ENCODE measurements at places on chromosomes 3 and 15.

- DNase-seq, result peak; percentile 81
These were observed 14.9 kb downstream of the ACOX2 start for GRCh38 chr3:58521917-58522631.

- no peak for DNase-seq
These were observed 19.8 kb downstream of the ST3GAL6 start for GRCh38 chr3:98782824-98783500.

GRCh38 chr15:65885668-65886218 lies 16.5 kb downstream of the RAB11A start:
- DNase-seq, result no peak

DNA sequence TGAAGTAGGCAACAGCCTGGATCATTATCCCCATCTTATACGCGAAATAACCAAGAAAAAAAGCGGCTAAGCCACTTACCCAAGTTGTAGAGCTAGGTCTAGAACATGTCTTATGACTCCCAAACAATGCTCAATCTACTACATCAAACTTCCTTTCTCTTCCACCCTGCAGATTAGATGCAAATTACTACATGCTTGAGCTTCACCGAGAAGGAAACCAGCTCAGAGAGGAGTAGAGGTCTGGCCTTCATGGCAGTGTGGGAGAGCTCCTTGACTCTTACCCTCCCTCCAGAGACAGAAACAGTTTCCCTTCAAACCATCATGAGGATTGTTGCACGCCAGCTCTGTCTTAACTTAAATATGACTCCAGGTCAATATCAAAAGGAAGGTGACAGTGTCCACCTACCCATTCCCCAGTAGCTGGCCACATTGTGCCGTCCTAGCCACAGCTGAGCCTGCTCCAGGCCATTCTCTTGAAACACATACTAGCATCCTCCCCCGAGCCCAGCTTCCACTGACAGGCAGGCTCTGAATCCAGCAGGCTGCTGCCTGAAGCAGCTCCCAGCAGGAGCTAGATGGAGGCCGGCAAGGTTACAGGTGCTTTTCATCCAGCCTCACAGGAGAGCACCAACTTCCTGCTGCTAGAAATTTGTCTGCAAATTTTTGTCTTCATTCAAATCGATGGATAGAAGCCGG lies 56.8 kb downstream of the CPN2 start:
- DNase-seq, result no peak

- no peak for DNase-seq
These were observed 39.4 kb upstream of the APEH start for GRCh38 chr3:49634736-49635135.

DNA sequence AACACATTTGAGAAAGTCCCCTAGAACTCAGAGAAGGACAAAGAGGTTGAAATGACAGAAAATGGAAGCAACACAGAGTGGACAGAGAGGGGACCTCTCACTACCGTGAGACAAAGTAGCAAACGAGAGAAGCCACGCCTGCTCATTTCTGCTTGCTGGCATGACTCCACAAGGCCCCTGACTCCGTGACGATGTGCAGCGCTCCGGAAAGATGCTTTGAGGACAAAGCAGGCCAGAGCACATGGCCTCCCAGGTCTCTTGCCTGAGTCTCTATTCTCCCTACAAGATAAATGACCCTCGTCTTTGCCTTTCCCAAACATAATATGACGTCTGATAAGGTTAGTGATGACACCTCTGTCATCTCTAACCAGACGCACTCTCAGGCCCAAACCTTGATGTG lies 63.8 kb upstream of the CTSH start:
- no peak for DNase-seq

DNA sequence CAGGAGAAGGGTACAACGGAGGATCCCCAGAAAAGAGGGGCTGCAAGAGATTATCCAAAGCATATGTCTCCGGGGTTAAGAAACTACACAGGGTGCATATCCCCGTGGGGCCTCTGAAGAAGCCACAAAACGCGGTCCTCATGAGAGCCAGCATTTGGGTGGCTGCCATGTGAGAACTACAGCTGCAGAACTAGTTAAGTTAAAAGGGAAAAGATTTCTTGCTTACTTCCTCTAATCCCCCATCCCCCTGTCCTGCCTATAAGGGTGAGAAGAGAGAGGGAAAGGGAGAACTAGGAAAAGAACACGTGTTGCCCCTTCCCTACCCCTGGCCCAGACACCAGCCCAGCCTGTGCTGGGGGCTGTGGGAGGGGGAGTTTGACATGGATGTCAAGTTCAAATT lies 70.4 kb upstream of the PCSK6 start:
- peak; percentile 72 for DNase-seq

DNA sequence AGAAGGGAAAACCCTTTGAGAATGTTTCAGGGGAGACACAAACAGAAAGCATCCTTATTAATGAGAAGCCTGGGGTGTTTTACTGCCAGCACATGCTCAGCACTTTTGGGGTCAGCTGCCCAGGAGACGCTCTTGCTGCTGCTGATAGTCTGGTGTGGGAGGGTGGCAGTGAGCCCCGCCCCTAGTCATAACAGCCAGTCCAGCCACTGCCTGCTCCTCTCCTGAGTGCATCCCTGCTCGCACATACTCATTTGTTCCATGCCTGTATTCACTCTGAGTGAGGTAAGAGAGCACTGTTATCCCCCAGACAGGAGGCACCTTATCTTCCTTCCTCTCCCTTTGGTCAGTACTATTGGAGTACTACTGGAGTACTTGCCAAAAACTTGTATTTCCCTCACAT lies 101.3 kb downstream of the ETFA start:
- no peak for DNase-seq

DNA sequence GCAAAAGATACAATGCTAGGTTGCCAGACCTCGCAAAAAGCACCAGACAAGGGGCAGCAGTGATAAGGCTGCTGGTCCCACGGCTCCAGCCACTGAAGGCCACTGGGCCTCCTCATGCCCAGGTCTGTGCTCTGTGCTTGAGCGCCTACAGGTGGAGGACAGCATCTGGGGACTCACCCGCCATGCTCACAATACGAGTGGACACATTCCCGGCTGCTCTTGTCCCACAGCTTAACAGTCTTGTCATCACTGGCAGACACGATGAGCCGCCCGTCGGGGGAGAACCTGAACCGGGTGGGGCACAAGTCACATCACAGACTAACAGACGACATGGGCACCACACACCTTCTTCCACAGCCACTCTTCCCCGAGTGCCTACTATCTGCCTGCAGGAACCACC lies 7.4 kb downstream of the POC1A start:
- DNase-seq, result no peak

DNA sequence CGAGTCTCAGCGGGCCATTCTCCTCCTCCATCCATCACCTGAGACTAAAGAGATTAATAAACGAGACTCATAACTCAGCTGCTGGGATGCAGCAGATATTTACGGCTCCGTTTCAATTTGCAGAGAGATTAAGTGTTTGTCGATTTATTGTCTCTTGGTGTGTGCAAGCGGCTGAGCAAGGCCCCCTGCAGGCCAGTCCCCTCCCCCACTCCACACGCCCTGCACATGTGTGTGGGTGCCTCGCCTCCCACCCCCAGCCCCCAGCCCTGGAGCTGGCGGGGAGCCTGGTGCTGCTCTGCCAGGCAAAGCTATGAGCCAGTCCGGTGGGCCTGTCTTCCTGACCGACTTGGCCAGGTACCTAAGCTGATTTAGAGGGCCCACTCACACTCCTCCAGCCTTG lies 63.0 kb downstream of the CYP11A1 start:
- DNase-seq, result no peak

- DNase-seq, result no peak
These were observed 85.8 kb upstream of the CACNA2D3 start for GRCh38 chr3:54036543-54036942.

GRCh38 chr3:127014536-127015281 lies 31.8 kb downstream of the PLXNA1 start:
- no peak for DNase-seq

- DNase-seq, result no peak
These were observed 55.9 kb upstream of the OSBPL11 start for GRCh38 chr3:125651244-125651643.

DNA sequence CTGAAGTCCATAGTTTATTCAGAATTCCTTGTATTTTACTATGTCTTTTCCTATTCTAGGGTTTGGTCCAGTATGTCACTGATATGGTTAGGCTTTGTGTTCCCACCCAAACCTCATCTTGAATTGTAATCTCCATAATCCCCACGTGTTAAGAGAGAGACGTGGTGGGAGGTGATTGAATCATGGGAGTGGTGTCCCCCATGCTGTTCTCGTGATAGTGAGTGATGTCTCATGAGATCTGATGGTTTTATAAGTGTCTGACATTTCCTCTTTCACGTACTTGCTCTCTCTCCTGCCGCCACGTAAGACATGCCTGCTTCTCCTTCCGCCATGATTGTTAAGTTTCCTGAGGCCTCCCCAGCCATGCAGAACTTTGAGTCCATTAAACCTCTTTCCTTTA lies 6.6 kb upstream of the TEX9 start:
- DNase-seq, result no peak

DNA sequence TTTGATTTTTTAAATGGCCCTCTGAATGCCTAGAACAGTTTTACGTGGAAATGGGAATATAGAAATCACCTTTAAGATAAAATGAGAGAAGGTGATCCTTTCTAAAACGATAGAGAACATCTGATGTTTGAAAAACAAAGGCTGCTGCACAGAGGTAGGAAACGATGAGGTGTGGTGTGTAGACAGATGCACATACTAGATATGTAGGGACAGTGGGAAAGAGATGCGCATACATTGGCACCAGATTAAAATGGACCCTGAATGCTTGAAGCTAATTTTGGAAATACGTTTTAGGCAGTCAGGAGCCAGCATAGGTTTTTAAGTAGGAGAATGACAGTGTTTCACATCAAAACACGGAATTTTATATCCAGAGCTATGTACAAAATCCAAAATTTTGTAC lies 29.0 kb downstream of the MAP6D1 start:
- no peak for DNase-seq

DNA sequence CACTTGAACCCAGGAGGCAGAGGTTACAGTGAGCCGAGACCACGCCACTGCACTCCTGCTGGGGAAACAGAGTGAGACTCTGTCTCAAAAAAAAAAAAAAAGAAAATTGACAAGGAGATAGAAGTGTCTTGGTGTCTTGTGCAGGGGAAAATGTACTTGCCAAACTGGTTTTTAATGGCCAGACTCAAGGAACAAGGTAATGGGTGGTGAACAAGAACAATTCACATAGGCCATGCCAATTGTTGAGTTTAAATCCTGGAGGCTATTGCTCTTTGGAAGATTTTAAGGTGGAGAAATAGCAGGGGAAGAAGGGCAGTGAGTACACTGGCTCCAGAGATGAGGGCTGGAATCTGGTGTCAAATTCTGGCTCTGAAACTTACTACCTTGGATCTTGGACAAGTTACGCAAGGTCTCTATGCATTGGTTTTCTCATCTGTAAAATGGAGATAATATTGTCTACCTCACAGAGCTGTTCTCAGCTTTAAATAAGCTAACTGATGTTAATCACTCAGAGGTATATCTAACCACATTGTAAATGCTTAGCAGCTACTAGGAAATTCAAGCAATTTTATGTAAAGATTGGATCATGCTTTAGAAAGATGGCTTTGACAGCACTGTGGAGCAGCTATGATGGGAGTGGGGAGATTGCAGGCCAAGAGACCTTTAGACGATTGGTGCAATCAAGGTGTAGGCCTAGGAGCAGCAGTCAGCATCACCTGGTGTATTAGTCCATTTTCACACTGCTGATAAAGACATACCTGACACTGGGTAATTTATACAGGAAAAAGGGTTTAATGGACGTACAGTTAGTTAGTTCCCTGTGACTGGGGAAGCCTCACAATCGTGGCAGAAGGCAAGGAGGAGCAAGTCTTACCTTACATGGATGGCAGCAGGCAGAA lies 78.3 kb downstream of the B3GALNT1 start:
- no peak for DNase-seq

DNA sequence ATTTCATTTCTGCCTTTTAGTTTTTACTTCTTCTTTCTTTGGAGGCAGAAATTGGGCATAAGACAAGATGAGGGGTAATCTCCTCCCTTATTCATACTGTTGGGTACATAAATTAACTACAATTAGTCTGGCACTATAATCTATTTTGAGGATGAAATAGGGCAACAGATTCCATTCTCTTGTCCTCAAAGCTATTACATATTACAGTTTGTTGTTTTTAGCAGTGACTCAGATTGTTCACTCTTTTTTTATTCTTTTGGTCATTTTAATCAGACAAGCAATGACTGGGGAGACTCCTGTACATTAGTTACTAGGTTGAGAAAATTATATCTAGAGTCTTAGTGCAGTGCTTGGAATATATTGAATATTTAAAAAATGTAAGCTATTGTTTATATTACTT lies 556.0 kb downstream of the OTOL1 start:
- no peak for DNase-seq

DNA sequence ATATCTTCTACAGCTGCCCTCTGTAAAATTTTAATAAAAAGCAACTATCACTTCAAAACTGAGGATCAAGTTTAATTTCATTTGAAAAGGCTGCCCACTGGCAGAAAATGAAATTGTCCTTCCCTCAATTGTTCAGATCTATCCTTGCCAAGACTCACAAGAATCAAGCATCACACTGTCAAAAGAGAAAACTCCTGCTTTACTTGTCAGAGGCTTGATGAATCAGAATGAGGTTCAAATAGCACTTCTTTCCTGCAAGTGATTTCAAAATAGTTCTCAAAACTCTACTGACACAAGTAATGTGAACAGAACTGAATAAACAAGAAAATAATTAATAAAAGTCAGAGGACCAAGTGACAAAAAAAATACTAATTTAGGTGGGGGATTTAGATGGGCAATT lies 70.6 kb downstream of the GOLIM4 start:
- no peak for DNase-seq

DNA sequence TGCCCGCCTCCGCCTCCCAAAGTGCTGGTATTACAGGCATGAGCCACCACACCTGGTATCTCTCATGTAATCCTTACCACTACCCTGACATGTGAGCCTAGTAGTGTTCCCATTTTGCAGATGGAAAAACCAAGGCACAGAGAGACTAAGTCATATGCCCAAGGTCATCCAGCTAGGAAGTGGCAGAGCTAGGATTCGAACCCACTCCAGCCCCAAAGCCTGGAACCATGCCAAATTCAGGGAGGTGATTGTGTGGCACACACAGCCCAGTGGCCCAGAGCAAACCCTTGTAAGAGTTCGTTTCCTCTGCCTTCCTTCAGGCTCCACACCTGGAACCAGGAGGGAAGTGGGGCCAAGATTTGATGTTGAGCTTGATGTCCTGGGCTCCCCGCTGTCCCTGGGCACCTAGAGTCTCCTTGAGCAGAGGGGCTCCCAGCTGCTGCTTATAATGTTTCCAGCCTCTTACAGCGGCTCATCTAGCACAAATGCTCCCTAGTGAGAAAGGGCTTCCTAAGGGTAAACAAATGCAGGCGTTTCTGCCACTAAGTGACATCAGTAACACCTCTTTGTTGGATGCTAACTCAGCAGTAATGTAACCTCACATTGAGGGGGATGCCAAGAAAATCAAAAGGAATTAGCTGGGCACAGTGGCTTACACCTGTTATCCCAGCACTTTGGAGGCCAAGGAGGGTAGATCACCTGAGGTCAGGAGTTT lies 3.6 kb downstream of the HAPLN3 start:
- DNase-seq, result no peak

DNA sequence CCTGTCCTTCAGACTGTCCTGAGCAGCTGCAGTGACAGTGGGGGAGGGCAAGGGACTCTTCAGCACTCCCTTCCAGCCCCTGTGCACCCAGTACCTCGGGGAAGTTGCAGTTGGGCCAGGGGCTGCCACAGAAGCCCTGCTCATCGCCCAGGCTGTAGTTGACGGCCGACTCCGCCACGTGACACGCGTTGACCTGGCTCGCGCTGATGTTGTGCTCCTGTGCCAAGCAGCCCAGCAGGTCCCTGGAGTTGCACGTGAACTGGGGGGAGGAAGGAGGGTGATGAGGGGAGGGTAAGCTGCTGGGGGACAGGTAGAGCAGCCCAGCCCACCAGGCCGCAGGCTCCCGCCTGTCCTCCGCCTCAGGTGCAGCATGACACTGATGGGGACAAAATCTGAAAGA lies 101.2 kb downstream of the SEC22A start:
- DNase-seq, result no peak

- no peak for DNase-seq
These were observed 111.3 kb downstream of the MBNL1 start for GRCh38 chr3:152380043-152380442.
